CD4-positive, alpha-beta T cell treated with Interferon alpha-2 for 1 hour (primary cell): ENCODE measurements at places on chromosomes 1 and 21.

DNA sequence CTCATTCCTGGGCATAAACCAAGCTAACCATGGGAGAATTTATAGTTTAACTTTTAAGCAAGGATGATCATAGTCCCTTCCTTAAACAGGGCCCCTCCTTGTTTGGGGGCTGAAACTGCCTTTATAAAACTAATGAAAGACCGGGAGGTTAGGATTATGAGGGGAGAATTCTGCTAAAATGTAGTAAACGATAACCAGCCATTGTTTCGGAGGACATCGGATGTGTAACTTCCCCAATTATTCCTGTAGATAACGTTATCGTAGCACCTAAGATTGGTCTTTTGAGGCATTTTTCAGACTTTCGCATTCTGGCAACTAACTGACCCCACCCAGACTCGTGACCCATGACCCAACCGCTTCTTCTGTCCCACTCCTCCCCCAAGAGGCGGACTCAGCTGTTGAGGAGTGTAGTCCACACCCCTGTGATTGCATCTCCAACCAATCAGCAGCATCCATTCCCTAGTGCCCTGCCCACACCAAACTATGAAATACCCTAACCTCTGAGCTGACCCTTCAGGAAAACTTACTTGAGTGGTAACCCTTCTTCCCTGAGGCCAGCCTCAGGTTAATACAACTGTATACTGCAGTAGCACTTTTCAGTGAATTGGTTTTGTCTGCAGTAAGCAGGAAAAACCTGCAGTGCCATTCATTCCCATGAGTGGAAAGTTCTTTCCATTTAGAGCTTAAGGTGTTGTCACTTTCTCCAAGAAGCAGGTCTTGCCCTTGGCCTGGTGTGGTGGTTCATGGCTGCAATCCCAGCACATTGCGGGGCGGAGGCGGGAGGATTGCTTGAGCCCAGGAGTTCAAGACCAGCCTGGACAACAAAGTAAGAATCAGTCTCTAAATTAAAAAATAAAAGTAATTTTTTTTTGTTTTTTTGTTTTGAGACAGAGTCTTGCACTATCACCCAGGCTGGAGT, 823 bp upstream of the SYF2 start:
- peak; percentile 82 for DNase-seq

DNA sequence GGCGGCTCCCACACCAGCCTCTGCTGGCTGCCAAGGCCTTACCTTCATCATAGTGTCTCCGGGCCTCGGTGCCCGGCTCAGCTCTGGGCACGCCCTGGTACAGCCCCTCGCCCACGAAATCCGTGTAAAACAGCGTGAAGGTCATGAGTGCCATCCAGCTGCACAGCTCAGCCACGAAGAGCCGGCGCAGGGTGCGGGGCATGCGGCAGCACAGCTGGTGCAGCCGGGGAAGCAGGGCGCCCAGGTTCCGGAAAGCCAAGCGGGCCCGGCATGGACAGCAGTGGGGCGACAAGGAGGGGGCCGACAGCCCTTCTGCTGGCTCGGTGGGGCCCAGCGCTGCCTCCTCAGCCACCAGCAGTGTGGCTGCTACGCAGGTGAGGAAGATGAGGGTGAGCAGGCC, 17.5 kb downstream of the SLC45A3 start:
- DNase-seq, result no peak

DNA sequence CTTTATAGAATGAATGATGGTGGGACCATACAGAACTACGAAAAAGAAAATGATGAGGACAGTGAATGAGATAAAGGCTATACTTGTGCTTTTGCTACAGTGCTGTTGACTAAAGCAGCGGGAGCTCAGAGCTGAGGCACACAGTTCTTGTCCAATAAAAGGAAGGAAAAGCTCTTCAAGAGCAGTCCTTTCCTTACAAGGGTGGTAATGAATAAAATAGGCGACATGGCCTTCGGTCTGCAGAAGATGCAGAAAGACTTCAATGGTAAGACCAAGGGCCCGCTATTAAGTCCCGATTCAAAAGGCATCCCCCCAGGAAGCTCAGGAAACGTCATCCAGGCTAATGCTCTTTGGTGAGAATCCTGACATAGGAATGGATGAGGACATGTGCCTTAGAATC, 44.4 kb downstream of the GNG12 start:
- no peak for DNase-seq

DNA sequence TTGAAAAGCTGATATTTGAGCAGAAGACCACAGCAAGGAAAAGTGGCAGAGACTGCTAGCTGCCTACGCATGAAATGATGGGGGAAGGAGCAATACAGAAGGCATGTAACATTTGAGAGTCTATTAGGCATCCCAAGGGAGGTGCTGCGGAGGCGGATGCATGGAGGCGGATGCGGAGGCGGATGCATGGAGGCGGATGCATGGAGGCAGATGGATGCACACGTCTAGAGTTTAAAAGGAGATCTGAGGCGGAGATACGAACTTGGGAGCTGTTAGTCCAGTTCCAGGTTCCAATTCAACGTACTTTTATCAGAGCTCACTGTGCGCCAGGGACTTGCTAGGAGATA, 744 bp upstream of the DDX20 start:
- no peak for DNase-seq

- no peak for DNase-seq
These were observed 15.4 kb upstream of the ADAR start for GRCh38 chr1:154623358-154623757.
